ENCODE measurements at places on chromosomes 16 and 17. TPM values are rescaled to one million over a fixed set of nuclear protein-coding genes. Genes with fewer than 3 reads are reported as not detected.

Gene ASGR1
- 0.35 TPM for total RNA-seq

DNA sequence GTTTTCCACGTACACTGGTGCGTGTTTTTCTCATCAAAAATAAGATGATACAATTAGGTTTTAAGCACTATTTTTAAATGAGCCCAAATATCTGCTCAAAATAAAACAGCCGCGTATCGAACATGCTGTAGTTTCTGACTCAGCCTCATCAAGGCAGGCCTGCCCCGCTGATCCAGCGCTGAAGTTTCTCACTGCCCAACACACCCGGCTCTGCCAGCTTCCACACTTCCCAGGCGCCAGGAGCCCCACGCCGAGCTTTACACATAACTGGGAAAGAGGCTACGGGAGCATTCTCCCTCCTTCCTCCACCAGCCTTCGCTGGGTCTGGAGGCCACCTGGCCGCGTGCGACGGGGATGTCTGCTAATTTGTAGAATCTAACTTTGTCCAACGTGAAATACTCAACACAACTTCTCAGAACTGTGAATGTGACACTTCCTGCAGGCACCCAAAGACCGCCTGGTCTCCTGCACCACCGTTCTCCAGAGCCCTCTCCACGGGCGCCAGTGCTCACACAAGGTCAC, 42.1 kb downstream of the MAP1LC3B start:
- DNase-seq: no peak

DNA sequence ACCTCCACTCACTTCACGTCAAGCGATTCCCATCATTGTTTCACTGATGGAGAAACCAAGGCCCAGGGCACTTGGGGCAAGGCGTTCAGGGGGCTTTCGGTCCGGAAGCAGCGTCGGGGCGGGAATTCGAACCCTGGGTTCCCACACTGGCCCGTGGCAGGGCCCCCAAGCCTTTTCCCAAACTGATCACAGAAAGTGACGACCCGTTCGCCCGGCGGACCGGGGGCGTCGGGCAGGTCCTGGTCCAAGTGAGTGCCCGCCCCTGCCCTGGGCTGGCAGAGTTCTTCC, 856 bp upstream of the MON1B start:
- DNase-seq: peak; percentile 26

Gene SULT1A2
- total RNA-seq: not detected

Gene GLYR1
- total RNA-seq: 125 TPM

DNA sequence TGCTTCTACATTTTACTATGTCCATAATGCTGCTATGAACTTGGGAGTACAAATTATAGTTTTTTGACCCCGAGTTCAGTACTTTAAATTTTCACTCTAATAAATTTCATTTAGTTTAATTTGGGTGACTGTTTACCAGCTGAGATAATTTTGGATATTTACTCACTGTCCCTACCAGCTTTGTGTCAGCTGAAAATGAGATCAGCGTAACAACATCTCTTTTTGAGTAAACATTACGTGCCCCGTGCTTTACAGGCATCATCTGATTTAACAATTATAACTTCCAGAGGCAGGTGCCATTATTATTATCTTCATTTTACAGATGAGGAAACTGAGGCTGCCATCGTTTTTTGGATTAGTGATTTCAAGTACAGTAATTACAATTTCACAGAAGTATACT, 15.0 kb downstream of the GFOD2 start:
- DNase-seq: no peak

DNA sequence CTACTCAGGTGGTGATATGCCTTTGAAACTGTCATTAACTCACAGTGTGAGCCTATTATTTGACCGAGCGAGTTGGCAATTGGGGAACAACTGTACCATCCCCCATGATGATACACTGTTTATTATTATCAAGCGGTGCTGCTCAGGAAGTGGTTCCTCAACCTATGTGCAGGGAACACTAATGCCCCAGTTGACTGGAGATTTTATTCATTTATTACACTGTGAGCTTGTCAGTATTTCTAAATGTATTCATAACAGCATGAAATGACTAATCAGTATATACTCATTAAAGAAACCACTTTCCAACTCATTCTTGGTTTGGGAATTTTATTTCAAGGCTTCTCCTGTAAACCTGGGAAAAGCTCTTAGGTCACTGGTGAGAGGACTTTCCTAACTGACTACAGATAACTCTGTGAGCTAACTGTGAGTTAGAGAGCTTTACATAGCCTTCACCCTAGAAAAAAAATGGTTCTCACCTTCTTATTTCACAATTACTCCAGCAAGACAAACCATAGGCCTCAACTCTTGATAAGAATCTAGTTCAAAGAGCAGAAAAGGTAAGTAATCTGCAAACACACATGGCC, 42.4 kb downstream of the NXPH3 start:
- DNase-seq: no peak

Gene SYCE1L
- 12.7 TPM for total RNA-seq

DNA sequence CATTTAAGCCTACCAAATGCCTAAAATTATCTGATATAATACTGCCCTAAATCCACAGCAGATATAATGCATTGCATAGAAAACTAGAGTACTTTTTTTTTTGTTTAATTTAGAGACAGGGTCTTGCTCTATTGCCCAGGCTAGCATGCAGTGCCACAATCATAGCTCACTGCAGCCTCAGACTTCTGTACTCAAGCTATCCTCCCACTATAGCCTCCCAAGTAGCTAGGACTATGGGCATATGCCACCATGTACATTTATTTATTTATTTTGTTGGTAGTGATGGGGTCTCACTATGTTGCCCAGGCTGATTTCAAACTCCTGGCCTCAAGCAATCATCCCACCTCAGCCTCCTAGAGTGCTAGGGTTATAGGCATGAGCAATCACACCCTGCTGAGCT, 20.0 kb downstream of the BRCA1 start:
- no peak for DNase-seq

DNA sequence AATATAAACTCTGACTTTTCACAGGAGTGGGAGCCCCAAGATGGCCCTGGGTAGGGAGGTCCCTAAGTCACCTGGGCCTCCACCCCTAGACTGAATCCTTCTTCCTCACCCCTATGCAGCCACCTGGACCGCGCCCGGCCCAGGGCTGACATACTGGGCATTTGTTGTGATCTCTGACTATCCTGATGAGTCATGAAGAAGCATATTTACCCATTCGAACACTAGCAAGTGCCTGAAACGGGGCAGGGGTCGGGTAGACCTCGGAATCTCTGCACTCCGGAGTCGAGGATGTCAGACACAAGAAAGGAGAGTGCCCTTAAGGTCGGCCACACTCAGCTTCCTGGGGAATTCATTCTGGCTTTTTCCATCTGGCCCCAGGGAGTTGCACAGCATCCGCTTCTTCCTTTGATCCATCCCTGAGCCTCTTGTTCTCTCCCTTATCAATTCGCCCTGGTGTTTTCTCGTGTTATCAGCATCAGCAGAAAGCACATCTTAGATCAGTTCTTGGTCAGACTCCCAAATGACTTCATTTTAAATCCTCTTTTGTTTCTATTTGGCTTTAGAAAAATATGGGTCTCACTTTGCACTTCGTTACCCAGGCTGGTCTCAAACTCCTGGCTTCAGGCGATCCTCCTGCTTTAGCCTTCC, 10.4 kb downstream of the METTL22 start:
- DNase-seq: no peak

GRCh38 chr16:3087243-3088235, 11.6 kb downstream of the ZSCAN10 start:
- no peak for DNase-seq

DNA sequence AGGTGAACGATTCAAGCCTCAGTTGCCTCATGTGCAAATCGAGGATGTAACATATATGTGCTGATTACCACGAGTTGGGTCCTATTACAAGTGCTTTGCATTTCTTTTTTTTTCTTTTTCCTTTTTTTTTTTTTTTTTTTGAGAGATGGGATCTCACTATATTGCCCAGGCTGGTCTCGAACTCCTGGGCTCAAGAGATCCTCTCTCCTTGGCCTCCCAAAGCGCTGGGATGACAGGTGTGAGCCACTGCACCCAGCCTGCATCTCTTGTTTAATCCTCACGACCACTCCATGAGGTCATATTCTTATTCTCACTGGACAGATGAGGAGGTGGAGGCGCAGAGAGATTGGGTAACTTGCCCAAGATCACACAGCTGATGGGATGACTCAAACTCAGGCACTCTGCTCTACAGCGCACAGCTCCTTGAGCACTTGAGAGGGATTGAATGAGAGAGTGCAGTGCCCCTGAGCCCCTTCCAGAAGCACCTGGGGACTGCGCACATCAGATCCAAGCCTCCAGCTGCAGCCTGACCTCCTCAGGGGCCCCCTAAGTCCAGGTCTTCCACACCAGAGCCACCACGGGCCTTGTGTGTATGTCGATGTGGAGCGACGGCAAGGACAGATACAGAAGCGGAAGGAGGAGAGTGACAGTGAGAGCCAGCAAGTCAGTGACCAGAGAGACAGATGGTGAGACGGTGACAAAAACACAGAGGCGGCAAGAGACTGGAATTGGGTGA, 4.9 kb downstream of the STX1B start:
- DNase-seq: no peak

GRCh38 chr16:77090062-77090461, 100.9 kb upstream of the MON1B start:
- no peak for DNase-seq

- no peak for DNase-seq
Observed at GRCh38 chr16:86626284-86626683, 47.9 kb downstream of the FOXL1 start.

DNA sequence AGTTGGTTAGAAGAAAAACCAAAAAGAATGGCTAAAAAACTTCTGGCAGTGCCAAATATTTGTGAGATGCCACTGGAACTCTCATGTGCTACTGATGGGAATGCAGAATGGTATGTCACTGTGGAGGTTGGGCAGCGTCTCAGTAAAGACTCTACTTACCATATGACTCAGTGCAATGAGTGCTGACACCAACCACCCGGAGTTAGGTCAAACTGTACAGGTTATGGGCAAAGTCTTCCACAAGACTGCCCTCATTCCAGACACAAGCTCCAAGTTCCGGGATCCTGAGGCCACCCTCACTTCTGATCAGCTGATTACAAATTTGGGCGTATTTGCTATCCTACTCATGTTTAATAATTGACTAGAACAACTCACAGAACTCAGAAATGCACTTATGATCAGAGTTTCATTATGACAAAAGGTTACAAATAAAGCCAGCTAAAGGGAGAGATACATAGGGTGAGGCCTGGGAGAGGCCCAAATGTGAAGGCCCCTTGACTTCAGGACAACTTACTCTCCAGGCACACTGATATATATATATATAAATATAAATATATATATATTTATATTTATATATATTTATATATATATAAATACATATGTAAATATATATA, 114.9 kb downstream of the TRIM37 start:
- no peak for DNase-seq

- no peak for DNase-seq
Observed at GRCh38 chr16:8096211-8096610, 494.1 kb downstream of the TMEM114 start.

Gene CX3CL1
- total RNA-seq: not detected

GRCh38 chr16:69013991-69014390, 91.5 kb upstream of the HAS3 start:
- no peak for DNase-seq

- no peak for DNase-seq
Observed at GRCh38 chr16:66020046-66020445, 346.4 kb upstream of the CDH5 start.

DNA sequence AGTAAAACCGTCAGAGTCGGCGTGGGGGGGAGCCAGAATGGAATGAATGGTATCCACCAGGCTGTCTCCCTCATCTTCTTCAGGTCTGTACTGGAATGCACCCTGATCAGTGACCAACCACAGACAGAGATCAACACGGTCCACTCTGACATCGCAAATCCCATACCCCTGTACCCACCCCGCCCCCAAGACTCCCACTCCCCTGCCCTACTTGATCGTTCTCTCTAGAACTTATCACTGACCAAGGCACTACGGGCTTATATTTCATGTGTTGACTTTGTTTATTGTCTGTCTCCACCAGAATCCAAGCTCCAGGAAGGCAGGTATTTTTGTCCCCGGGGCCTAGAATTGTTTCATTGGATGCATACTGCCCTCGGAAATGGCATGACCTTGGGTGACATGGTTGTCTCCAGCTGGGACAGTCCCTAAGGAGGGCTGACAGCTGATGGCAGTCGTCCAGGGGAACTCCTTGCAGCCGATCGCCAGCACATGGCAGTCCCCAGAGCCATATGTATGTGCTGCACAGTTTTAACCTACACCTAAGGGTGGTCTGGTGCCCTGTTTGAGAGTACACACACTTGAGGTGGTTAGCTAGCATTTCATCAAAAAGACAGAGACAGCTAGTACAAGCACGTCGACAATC, 526 bp upstream of the MFSD6L start:
- no peak for DNase-seq

DNA sequence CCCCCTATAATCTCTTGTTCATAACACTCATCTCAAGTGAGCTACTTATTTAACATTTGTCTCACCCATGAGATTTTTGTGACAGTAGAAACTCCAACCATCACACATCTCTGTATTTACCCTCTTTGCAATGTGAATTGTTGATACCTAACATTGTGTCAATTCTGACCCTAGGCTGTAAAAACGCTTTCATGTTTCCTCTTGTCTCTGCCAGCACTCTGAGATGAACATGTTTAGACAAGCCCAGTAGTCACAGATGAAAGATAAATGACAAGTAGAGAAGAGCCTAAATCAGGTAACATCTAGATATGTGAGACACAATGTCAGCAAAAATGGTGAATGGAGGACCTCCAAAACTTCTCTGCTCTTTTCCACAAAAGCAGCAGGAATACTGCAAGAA, 1254.5 kb upstream of the GOT2 start:
- DNase-seq: no peak

DNA sequence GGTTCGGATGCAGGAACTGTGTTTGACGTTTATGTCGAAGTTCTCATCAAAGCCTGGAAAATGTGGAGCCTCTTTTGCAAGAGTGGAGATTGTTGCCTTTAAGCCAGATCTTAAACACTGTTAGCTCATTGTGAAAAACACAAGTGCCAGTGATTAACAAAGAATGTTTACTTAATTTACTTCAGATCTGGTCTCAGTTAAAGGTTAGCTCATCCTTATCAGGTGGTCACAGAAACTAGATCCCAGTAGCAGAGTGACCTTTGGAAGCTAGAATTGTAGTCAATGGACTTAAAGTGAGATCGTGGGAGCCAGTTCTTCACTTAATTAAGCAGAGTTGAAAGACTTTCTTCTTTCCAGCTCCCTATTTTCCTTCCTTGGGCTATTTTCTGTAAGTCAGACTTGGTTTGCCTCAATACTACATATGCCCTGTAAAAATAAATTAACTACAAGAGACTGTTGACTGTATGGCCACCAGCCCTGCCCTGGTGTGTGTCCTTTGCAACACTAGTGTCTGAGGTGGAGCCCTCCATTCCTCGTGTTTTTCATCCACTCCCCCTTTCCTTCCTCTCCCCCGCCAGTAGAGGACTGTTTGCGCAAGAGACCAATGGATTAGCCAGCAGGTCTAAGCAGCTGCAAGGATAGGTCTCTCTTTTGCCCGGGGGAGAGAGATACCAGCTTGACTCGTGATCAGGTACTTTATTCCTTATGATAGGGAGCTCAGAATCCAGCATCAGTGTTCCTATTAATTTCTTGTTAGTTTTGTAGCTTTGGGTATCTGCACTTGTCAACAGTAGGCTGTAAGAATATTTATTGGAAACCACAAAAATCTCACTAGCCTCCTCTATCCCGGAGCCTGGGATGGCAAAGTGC, 20.2 kb downstream of the FBXO39 start:
- no peak for DNase-seq

Gene C17orf113
- total RNA-seq: 0.26 TPM

GRCh38 chr17:75885431-75885830, 7.0 kb upstream of the TRIM47 start:
- no peak for DNase-seq
